Suprapubic skin (tissue), 4 donors: ENCODE measurements at places on chromosomes 16 and 17. TPM values are rescaled to one million over a fixed set of nuclear protein-coding genes. Genes with fewer than 3 reads are reported as not detected.

PPP1R27 gene
- not detected for total RNA-seq

GLIS2 gene
- 2.5 TPM for total RNA-seq

GRCh38 chr17:49343273-49343672 is 18.8 kb downstream of the ZNF652 start:
- DNase-seq, result no peak

DNA sequence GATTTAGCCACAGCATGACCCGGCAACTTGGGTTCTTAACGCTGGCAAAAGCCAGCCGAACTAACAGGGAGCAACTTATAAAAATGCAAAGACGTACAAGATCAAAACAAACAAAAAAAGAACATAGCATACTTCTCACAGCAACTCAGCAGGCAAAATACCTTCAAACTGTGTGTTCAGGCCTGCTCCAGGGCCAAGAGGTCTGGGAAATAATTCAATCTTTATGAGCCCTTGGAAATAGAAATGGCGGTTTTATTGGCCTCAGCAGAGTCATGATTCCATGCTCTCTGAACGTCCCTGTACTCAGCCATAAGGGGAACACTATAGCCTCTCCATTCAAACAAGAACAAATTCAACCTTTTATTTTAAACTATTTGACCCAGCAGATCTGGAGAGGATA is 101.3 kb upstream of the C17orf78 start:
- DNase-seq, result no peak
